Stimulated activated CD4-positive, alpha-beta T cell treated with anti-CD3 and anti-CD28 coated beads, Interleukin-12 subunit alpha, Interleukin-12 subunit beta, amount 100 ng/mL, for 24 hours (primary cell): ENCODE measurements at places on chromosomes 2 and 18.

DNA sequence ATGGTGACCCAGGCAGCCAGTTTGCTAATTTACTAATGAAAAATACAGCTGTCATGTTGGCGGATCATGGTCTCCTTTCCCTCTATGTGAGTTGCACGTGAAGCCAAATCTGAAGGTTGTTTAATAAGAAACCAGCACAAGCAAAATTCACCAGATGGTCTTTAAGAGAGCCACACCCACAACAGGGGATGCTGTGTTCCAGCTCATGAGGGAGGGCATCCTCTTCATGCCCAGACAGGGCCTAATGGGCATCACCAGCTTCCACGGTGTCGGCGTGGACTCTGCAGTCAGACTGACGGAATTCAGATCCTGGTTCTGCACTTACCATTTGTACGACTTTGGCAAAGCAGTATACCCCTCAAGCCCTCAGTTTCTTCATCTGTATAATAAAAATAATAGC lies 39.9 kb downstream of the TMEM247 start:
- DNase-seq, result no peak

GRCh38 chr2:68946117-68946516 lies 6.6 kb downstream of the GKN2 start:
- DNase-seq, result no peak

- no peak for DNase-seq
Observed at GRCh38 chr2:103161456-103162289, 399.8 kb downstream of the TMEM182 start.

DNA sequence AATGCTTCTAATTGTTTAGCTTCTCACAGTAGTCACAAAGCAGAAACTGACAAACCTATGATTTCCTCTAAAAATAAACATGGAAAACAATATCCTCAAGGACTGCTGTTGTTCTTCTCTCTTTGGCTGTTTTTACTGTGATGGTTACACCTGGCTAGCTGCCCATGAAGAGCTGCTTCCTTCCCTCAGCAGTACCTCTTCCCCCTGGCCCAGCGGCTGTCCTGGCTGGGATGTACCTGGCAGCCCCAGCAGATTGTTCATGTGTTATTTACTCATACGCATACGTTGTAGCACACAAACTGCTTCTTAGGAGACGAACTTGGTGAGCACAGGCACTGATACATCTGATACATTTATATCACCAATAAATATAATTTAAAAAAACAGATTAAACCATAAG lies 27.4 kb downstream of the NEMP2 start:
- no peak for DNase-seq

GRCh38 chr2:206011795-206012194 lies 74.2 kb downstream of the INO80D start:
- no peak for DNase-seq
